Cardiac muscle cell (in vitro differentiated cells and primary cell): ENCODE measurements at places on chromosomes 16 and 17. TPM values are rescaled to one million over a fixed set of nuclear protein-coding genes. Genes with fewer than 3 reads are reported as not detected.

DNA sequence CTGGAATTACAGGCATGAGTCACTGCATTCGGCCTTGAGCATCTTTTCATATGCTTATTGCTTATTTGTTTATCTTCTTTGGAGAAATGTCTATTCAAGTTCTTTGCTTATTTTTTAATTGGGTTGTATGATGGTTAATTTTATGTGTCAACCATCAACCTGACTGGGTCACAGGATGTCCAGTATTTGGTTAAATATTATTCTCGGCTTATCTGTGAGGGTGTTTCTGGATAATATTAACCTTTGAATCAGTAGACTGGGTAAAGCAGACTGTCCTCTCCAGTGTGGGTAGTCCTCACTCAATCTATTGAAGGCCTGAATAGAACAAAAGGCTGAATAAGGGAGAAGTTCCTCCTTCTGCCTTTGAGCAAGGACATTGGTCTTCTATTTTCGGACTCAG, 142.0 kb downstream of the SSH2 start:
- DNase-seq: no peak

LRRC37A gene
- total RNA-seq: 1.1 and 1.9 TPM in 2 replicates

DNA sequence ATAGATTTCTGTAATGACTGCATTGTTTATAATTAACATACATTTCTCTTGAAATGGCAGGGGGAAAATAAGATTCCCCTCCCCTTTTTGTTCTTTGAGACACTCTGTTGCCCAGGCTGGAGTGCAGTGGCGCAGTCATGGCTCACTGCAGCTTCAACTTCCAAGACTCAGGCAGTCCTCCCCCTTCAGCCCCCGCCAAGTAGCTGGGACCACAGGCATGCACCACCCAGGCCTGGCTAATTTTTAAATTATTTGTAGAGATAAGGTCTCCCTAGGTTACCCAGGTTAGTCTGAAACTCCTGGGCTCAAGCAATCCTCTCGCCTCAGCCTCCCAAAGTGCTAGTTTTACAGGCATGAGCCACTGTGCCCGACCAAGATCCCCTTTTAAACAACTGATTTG, 67.7 kb downstream of the KATNIP start:
- DNase-seq: no peak

SPNS1 gene
- 54.4 and 69.8 TPM in 2 replicates for total RNA-seq

DNA sequence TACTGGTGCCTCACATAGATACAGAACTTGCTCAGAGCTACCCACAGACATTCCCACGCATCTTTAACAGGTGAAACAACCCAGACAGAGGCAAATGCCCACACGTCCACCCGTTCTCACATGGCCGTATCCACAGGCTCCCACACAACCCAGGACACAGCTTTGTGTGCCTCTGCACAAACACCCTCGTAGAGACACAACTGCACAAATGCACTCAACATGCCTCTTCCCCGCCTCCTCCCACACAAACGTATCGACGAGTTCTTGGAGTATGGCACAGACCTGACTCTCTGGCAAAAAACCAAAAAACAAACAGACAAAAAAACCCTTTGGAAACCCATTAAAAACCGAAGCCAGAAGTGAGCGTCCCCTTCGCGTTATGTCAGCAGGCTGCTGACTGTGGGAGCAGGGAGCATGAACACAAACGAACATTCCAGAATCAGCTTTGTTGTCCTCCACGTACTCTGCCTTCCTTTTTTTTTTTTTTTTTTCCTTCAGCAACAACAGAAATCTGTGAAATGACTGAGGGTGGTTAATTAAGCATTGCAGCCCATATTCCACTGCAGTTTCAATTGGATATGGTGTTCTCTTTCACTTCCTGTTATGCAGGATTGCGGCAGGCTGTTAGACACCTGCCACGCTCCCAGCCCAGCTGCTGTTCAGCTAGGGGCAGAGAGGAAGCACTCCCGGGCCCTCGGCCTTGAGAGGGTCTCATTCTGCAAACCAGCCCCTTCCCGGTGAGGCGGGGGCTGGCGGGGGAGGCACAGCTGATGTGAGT, 313.7 kb downstream of the MAF start:
- no peak for DNase-seq

TMEM95 gene
- total RNA-seq: not detected in 2 replicates

CCL4 gene
- not detected in 2 replicates for total RNA-seq

GRCh38 chr17:51703361-51704341, 443.3 kb downstream of the UTP18 start:
- DNase-seq: no peak

GRCh38 chr16:67781565-67781921, 24.8 kb downstream of the RANBP10 start:
- no peak for DNase-seq

- no peak for DNase-seq
Observed at GRCh38 chr17:79595921-79596320, 14.9 kb downstream of the RBFOX3 start.

- no peak for DNase-seq
Observed at GRCh38 chr17:4038076-4038475, 73.8 kb upstream of the ATP2A3 start.
